Prostate gland (tissue), 2 donors: ENCODE measurements at places on chromosomes 13 and 19. TPM values are rescaled to one million over a fixed set of nuclear protein-coding genes. Genes with fewer than 3 reads are reported as not detected.

GRCh38 chr19:51071095-51071405 is 6.2 kb upstream of the KLK13 start:
- H3K4me3 ChIP-seq: no peak overlapping the region
- peak; percentile 85 for DNase-seq
- H3K36me3 ChIP-seq: no peaks in the 10 kb centered on the region
- H3K27ac ChIP-seq: peak overlapping the region; percentile 55
- no peaks in the 10 kb centered on the region for H3K27me3 ChIP-seq

The ZNF835 gene
- total RNA-seq: 2.5 TPM

GRCh38 chr13:64041296-64041695 is 2625.6 kb upstream of the PCDH20 start:
- H3K4me3 ChIP-seq: no peak overlapping the region
- no peak for DNase-seq
- H3K27me3 ChIP-seq: no peaks in the 10 kb centered on the region
- H3K27ac ChIP-seq: no peak overlapping the region
- H3K4me1 ChIP-seq: no peaks in the 10 kb centered on the region

The CIRBP gene
- 863 TPM for total RNA-seq

GRCh38 chr13:93001866-93002461 is 224.6 kb upstream of the GPC6 start:
- H3K27me3 ChIP-seq: no peaks in the 10 kb centered on the region
- H3K36me3 ChIP-seq: no peaks in the 10 kb centered on the region
- H3K27ac ChIP-seq: no peak overlapping the region

The AP1M2 gene
- total RNA-seq: 28.1 TPM

DNA sequence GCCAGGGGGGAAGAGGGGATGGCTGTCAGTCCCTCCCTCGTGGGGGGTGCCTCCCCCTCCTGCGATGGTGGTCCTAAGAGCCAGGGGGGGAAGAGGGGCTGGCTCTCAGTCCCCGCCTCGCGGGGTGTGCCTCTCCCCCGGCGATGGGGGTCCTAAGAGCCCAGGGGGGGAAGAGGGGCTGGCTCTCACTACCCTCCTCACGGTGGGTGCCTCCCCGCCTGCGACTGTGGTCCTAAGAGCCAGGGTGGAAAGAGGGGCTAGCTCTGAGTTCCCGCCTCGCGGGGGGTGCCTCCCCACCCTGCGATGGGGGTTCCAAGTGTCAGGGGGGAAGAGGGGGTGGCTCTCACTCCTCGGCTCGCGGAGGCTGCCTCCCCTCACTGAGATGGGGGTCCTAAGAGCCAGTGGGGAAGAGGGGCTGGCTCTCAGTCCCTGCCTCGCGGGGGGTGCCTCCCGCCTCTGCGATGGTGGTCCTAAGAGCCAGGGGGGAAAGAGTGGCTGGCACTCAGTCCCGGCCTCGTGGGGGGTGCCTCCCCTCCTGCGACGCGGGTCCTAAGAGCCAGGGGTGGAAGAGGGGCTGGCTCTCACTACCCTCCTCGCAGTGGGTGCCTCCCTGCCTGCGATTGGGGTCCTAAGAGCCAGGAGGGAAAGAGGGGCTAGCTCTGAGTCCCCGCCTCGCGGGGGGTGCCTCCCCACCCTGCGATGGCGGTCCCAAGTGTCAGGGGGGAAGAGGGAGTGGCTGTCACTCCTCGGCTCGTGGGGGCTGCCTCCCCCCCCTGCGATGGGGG is 2325.6 kb upstream of the PCDH20 start:
- H3K27ac ChIP-seq: no peak overlapping the region
- no peaks in the 10 kb centered on the region for H3K27me3 ChIP-seq
- no peak overlapping the region for H3K4me3 ChIP-seq
- no peaks in the 10 kb centered on the region for H3K4me1 ChIP-seq

GRCh38 chr19:30333291-30334065 is 38.7 kb upstream of the ZNF536 start:
- H3K4me1 ChIP-seq: no peaks in the 10 kb centered on the region
- DNase-seq: no peak
- no peak overlapping the region for H3K27ac ChIP-seq
- H3K4me3 ChIP-seq: no peak overlapping the region
- H3K36me3 ChIP-seq: no peaks in the 10 kb centered on the region

GRCh38 chr19:13092158-13092543 is 10.5 kb downstream of the LYL1 start:
- peak overlapping the region; percentile 88 for H3K27ac ChIP-seq
- peaks cover 5% of the 10 kb centered on the region for H3K4me1 ChIP-seq
- H3K36me3 ChIP-seq: peaks cover 13% of the 10 kb centered on the region
- no peak overlapping the region for H3K4me3 ChIP-seq
- H3K27me3 ChIP-seq: no peaks in the 10 kb centered on the region
- DNase-seq: no peak
